ENCODE measurements at places on chromosomes 3 and 15. TPM values are rescaled to one million over a fixed set of nuclear protein-coding genes. Genes with fewer than 3 reads are reported as not detected.

Gene VEPH1
- 2.5 TPM for total RNA-seq

Gene FYCO1
- 27.5 TPM for total RNA-seq

Gene NRG4
- 0.21 TPM for total RNA-seq

Gene TIGIT
- not detected for total RNA-seq

Gene SLC38A3
- total RNA-seq, result 9.5 TPM

Gene WDR93
- 0.06 TPM for total RNA-seq

Gene PPP1R14D
- total RNA-seq, result not detected

Gene ADIPOQ
- total RNA-seq, result not detected

Gene PIERCE2
- 7.7 TPM for total RNA-seq

Gene TRPM1
- total RNA-seq, result not detected

Gene CDCP1
- 0.12 TPM for total RNA-seq

Gene ZPLD1
- total RNA-seq, result 0.18 TPM

Gene ACKR4
- total RNA-seq, result not detected

Gene SOX14
- not detected for total RNA-seq

Gene CFAP44
- total RNA-seq, result 47.2 TPM

Gene RBSN
- total RNA-seq, result 32.0 TPM

Gene CA12
- 0.04 TPM for total RNA-seq

Gene CX3CR1
- total RNA-seq, result 0.56 TPM

Gene AADACL2
- total RNA-seq, result not detected
